ENCODE measurements at places on chromosomes 3 and 15. TPM values are rescaled to one million over a fixed set of nuclear protein-coding genes. Genes with fewer than 3 reads are reported as not detected.

GRCh38 chr3:11168881-11169805 is 14.8 kb downstream of the HRH1 start:
- DNase-seq = no peak

GRCh38 chr15:90557186-90558084 is 27.7 kb downstream of the CRTC3 start:
- peak; percentile 55 for DNase-seq

DNA sequence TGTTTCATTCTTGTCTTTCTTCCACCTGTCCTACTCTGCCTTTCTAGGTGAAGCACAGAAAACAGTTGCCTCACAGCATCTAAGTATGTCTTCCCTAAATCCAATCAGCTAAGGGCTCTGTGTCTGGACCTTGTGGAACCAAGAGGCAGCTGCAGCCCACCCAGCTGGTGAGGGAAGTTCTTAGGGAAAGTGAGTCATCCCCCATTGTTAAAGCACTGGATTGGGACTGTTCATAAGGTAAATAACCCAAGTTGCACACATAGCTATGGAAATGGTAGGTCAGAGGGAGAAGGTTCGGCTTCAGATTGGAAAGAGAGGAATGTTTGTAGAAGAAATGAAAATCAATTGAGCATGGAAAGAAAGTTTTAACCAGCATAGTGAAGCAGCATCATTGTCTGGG is 18.0 kb upstream of the ARNT2 start:
- no peak for DNase-seq

DNA sequence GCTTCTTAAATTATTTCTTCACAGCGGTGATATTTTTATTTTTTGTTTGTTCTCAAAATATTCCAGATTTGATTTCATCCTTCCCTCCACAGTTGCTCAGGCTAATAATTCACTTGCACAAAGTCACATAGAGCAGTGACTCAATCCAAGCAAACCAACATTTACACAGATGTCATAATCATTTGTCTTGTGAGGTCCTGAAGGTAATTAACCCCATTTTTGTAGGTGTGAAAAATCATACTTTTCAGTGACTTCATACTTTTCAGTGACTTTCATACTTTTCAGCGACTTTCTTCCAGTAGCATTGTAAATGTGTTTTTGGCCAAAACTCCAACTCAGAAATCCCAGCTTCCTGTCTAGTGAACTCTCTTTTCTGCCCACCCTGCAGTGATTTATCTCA is 32.1 kb downstream of the CD200 start:
- DNase-seq = no peak

DNA sequence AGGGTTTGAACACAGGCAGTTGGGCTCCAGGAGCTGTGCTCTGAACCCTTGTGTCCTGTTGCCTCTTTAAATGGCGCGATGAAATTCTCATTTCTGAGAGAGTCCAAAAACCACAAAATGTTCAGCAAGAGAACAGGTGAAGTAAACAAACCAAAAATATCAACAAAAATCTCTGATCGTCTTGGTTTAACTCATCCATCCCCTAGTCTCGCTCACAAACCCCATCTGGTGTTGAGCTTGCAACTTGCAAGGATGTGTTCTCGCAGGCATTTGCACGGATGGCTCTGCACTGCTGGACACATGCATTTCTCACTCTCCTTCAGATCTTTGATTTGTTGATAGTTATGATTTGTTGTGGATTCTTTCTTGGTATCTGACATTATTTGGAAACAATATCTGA is 31.1 kb downstream of the FAH start:
- no peak for DNase-seq

- no peak for DNase-seq
Observed at GRCh38 chr3:193831495-193832455, 238.8 kb downstream of the OPA1 start.

DNA sequence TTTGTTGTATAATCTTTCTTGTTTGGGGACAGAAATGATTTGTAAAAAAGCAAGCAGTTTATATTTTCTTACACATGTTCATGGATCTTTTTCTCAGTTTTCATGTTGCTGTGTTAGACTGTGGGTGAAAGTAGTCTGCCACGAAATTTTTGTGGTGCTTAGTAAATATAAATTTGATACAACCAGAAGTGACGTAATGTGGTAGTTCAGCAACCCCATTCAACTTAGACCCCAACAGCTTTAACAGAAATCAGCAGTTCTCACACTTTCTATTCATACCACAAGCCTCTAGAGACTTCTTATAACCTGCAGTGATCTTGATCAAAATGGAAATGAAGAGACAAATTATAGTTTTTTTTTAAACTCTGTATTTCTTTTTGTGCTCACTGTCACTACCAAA is 120.2 kb upstream of the IGSF10 start:
- DNase-seq = no peak

GRCh38 chr15:80179025-80179759 is 26.4 kb downstream of the FAH start:
- DNase-seq = no peak

GRCh38 chr3:142735462-142735861 is 11.6 kb downstream of the TRPC1 start:
- no peak for DNase-seq

DNA sequence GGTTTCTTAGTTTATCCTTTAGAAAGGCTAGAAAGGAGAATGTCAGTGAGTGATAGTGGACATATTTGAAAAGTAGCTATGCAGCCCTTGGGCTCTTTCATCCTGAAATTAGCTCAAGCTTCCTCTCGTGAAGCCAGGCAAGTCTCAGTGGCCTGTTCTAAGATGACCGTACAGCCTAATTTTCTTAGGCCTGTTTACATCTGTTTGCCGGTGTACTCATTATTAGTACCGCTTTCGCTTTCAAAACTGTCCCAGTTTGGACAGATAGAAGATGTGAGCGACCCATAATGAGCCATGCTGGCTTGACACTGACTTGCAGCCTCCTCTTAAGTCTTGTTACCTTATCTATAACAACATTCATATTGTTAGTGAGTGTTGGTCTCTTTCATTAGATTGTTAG is 5.7 kb upstream of the ARL14 start:
- no peak for DNase-seq

DNA sequence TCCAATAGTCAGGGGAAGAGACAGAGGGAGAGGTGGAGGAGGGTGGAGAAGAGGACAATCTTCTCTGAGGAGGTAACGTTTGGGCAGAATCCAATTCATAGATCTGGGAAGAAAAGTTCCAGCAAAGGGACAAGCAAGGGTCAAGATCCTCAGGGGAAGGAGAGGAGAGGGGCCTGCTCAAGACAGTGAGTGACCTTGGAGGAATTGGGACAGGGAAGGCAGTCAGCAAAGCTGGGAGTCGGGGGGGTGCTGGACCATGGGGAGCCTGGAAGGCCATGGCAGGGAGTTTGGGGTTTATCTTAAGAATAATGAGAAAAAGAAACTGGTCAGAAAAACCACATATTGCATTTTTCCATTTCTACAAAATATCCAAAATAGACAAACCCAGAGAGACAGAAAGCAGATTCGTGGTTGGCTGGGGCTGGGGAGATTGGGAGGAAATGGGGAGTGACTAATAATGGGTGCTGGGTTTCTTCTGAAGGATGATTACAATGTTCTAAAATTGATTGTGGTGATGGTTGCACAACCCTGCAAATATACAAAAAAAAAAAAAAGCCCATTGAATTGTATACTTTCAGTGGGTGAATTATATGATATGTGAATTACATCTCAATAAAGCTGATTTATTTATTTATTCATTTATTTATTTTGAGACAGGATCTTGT is 19.6 kb upstream of the SRP14 start:
- DNase-seq = no peak

DNA sequence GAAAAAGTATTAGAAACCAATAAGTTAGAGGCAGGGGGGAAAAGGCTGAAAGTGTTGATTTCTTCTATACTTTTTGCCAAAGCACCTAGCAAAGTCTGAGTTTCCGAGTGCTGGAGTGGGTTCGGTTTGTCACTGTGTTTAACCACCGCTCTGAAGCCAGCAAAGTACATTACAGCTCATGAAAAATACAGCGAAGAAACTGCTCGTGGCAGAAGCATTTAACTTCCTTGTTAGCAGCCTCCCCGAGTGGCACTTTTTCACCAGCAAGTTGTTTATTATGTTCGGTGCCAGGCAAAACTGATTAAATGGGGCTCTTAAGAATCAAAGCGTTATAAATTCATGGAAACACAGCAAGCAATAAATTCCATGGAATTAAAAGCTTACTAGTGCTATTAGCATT is 313.6 kb downstream of the FOXP1 start:
- no peak for DNase-seq

GRCh38 chr3:109559389-109559788 is 222.0 kb upstream of the DPPA4 start:
- DNase-seq = no peak

- DNase-seq = no peak
Observed at GRCh38 chr3:165669504-165669903, 167.7 kb downstream of the BCHE start.

DNA sequence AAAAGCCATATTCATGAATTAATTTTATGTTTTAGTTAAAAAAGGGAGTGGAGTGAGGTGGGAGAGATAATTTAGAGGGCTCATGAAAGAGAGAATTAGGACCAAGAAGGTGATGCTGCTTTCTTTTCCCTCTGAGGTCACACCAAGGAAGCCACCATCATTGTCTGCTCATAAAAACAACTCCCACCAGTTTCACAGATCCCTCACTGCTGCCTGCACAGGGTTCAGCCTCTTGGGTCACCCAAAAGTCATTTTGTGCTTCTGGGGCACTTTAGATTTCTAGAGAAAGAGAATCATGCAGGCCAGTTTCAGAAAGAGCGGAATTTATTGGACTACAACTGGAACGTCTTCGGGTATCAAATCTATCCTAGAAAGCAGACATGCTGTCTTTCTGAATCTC is 241.4 kb upstream of the EOMES start:
- DNase-seq = no peak

DNA sequence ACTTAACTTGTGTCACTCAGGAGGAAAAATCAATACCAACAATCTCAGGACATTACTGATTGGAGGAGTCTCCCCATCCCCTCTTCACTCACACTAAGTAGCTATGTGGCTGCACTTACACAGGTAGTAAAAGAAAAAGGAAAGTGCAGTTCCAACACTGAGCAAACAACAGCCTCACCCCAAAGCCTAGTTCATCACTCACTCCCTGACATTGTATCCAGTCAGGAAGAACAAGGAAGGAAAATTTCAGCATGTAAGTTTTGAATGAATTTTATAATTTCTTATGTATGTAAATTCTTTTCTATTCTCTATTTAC is 273.4 kb downstream of the IGSF11 start:
- DNase-seq = no peak

DNA sequence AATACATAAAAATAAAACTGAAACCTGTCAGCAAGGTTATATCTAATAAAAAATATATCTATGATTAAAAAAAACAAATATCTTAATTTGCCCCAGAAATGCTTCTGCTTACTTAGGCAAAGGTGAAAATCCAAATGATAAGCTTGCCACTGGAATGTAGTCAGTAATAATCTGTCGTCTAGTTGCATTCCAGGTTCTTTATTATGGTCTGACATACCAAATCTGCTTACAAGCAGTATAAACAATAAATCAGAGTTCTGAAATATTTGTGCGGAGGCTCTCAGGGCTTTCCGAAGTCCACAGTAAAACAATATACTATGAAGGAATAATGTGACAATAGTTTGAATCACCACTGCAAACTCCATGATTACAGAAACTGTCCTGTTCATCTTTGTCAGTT is 1133.5 kb downstream of the ROBO1 start:
- no peak for DNase-seq

- no peak for DNase-seq
Observed at GRCh38 chr3:142319094-142319493, 93.7 kb upstream of the GK5 start.

- no peak for DNase-seq
Observed at GRCh38 chr3:43222590-43222989, 63.8 kb upstream of the SNRK start.

GRCh38 chr3:192840143-192840836 is 77.4 kb downstream of the MB21D2 start:
- DNase-seq = no peak

GRCh38 chr3:101509281-101509680 is 3.7 kb downstream of the SENP7 start:
- no peak for DNase-seq

DNA sequence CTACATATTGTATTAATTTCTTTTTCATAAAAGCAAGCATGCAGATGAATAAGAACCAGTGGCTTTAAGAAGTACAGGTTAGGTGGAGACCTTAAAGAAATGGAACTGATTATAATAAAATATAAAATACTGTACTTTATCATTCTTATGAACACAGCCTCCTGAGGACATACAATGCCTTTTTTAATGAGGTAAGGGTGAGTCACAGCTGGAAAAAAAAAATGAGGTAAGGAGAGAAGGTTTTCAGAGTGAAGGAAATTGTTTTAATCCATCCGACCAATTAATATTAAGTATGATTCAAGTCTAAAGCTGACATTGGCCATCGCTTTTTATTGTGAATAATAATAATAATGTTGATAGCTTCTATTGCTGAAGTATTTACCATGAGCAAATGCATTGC is 170.3 kb upstream of the SOX2 start:
- no peak for DNase-seq

- DNase-seq = no peak
Observed at GRCh38 chr3:132242790-132243189, 74.4 kb upstream of the ACP3 start.

DNA sequence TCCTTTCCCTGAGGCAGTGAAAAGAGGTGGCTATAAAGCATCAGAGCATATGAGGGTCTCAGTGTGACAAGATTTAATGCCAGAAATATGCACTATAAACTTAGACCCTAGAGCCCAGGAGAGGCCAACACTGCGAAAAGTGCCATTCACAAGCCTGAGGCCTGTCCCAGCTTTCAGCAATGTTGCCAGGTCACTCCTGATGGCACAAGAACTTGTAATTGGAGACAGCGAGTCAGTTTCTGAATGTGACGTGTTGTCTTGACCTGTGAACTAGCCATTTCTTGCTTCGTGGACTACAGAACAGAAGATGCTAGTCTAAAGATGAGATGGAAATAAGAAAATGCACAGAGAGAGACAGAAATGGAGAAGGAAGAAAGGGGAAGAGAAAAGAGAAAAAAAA is 87.9 kb downstream of the WDR72 start:
- no peak for DNase-seq

DNA sequence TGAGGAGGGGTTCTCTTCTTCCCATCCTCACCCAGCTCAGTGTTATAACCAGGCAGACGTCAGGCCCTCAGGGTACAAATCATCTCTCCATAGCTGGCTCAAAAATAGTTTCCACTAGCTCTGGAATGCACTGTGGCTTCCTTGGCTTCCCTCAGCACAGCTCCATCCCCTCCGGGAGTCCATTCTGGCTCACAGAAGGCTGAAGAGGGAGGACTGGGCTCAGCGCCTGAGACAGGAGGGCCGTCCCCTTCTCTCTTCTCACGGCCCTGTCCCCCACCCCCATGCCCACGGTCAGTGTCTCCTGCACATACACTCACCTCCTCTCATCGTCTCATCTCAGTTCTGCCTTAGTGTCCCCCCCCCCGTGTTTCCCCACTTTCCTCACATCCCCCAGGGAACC is 50.1 kb downstream of the UMPS start:
- DNase-seq = peak; percentile 88

- DNase-seq = no peak
Observed at GRCh38 chr3:352599-352998, 156.0 kb downstream of the CHL1 start.

DTX3L gene
- polyA plus RNA-seq = 8.6 TPM

B3GNT5 gene
- polyA plus RNA-seq = 6.8 TPM

GOLGA6B gene
- not detected for polyA plus RNA-seq

VGLL3 gene
- 37.5 TPM for polyA plus RNA-seq

KIF7 gene
- 7.1 TPM for polyA plus RNA-seq

GOLGA8O gene
- 0.48 TPM for polyA plus RNA-seq

CPEB1 gene
- polyA plus RNA-seq = 0.41 TPM

MFSD1 gene
- 25.6 TPM for polyA plus RNA-seq

DNAJB8 gene
- not detected for polyA plus RNA-seq

TBCCD1 gene
- polyA plus RNA-seq = 11.5 TPM

ADCY5 gene
- polyA plus RNA-seq = 3.7 TPM

GXYLT2 gene
- 27.9 TPM for polyA plus RNA-seq

LINS1 gene
- polyA plus RNA-seq = 13.6 TPM

SOX14 gene
- polyA plus RNA-seq = not detected

BCL6 gene
- 28.3 TPM for polyA plus RNA-seq

All from hindlimb muscle (tissue), 1 donor.